ENCODE measurements at places on chromosomes 7 and 10.

DNA sequence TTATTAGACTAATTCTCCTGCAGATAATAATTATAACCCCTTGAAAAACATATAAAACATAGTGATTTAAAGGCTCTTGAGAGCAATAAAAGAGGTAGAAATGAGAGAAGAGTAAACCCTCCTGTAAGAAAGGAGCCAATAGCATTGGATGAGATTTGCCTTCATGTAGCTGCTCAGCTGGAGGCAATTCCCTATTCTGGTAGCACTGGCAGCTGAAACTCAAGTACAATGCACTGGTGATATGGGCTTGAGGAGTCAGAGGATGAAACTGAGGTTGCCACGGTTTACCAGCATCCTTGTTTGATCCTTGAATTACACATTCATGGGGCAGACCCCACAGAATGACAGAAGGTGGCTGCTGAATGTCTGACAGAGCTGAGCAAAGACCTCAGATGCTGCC lies 76.4 kb downstream of the CTTNBP2 start:
- no peak for DNase-seq

DNA sequence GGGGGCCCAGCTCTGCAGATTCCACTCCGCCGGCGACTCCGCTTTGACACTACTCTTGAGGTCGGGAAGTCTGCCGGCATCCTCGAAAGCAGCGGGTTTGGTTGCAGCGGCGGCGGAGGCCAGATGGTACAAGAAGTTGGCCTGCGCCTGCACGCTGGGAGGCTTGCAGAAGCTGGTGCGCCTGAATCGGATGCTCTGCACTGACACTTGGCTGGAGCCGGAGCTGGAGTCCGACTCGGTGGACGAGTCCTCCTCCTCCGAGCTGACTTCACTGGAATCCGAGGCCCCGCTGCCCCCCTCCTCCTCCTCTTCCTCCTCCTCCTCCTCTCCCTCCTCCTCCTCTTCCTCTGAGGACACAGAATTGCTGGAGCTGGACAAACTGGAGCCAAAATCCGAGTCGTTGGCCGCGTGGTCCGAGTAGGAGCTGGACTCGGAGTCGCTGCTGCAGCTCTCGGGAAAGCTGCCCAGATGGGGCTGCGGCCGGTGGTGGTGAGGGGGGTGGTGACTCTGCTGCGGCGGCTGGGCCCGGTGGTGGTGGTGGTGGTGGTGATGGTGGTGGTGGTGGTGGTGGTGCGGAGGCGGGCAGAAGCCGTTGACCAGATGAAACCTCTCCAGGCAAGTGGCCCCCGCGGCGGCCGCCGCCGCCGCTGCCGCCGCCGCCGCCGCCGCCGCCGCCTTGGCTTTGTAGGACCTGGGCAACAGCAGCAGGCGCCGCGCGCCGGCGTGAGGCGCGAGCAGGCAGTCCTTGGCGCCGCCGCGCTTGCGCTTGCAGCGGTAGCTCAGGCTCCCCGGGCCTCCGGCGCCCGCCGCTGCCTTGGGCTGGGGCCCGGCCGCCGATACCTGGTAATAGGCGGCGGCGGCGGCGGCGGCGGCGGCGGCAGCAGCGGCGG lies 9.0 kb downstream of the SKIDA1 start:
- peak; percentile 61 for DNase-seq

- DNase-seq = no peak
Observed at GRCh38 chr10:114167985-114168384, 6.0 kb downstream of the CCDC186 start.

GRCh38 chr7:27095897-27096767 lies at the start of gene HOXA1:
HOXA1 (minus strand) TSS chr7:27096000; CDS start chr7:27095912, 88 bp downstream.
- DNase-seq = peak; percentile 91

DNA sequence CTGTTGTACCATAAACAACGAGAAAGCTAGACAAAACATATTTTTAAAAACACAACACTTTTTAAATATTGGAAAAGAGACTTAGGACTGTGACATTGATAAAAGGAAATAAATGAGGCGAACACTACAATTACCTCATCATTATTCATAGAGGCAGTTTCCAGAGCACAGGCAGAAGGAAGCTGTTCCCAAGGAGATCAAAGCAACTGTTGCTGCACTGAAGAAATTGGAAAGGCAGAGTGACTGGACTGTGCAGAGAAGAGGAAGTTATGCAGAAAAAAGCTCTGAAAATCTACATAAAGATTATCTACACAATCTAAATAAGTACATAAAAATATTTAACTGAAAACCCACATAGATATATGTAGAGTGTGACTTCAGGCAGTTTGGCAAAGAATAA lies 32.8 kb downstream of the MYO3A start:
- no peak for DNase-seq

- DNase-seq = no peak
Observed at GRCh38 chr7:134075799-134076198, 51.3 kb upstream of the LRGUK start.

GRCh38 chr10:7944215-7944480 lies 110.3 kb upstream of the GATA3 start:
- no peak for DNase-seq

GRCh38 chr10:10460451-10460850 lies 557.2 kb upstream of the CELF2 start:
- DNase-seq = no peak

GRCh38 chr10:86298501-86299001 lies 68.0 kb downstream of the GRID1 start:
- DNase-seq = no peak

DNA sequence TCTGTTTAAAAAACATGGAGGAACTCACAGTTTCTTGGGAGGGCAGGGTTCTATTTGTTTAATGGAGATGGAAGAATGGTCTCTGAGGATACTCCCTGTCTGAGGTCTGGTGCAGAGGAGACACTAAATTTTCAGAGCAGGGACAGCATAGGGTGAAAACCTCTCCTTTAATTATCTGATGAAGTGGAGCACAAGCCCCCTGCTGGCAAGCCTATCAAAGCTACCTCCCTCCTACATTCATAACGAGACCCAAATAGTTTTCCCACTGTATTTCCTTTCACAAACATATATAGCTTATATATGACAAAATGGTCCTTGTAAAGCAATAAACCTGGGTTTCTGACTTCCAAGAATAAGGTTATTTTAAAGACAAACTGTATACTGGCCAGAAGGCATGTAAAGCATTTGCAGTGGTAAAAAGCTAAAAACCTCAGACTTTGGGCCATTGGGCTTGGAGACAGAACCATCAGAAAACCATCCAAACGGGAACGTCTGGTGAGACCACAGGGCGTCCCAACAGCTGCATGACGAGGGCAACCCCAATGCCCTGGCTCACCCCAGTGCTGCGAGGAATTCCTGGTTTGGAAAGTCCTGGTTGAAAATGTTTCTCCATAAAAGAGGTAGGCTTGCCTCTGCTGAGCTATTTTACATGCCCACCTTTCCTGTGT lies 201.3 kb downstream of the FANK1 start:
- DNase-seq = no peak

GRCh38 chr7:81111781-81112540 lies 193.1 kb upstream of the SEMA3C start:
- DNase-seq = no peak

- DNase-seq = no peak
Observed at GRCh38 chr7:13886356-13886755, 103.1 kb downstream of the ETV1 start.

DNA sequence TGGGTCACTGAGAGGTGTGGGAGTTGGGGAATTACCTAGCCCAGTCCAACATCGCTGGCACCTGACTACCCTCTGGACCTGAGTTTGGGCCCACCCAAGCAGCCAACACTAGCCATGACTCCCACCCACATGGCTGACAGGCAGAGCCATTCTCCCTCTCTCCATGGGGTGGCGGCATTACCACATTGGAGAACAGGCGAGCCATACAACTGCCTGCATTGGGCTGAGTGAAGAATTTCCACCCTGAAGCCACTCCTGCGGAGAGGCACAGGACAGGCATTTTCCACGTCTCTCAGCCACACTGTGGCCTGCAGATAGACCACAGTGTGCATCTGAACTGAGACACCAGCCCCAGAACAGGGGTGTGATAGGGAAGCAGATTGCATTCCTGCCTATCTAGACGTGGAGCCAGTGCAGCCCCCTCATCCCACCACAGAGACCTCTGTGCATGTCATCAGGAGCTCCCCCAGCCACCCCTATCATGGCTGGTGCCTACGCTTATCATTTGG lies 58.2 kb upstream of the ANTXRL start:
- DNase-seq = peak; percentile 73

GRCh38 chr10:119006451-119007210 lies 22.9 kb upstream of the NANOS1 start:
- no peak for DNase-seq

DNA sequence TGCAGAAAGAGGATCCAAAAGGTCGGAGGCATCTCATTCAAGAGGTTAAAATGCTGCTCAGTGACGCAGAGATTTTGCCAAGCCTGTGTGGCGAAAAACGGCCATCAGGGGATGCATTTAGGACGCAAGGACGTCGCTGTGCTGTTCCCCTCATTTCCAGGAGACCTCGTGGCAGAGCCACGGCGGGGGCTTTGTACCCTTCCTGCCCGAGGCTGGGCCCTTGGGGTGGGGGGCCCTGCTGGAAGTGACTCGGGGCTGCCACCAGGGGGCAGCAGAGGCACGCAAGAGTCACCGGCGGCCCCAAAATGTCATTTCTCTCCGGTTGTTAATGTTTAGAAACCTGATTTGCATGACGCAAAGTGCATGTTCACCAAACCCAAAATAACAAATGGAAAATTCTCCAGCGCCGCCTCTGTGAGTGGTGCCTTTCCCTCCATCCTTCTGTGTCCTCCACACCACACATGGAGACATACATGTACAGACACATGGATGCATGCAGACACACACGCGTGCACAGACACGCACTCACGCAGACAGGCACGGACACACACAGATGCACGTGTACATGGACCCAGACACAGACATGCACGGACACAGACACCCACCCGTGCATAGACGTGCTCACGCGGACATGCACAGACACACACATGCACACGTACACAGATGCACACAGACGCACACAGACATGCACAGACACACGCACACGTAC lies 51.0 kb upstream of the NKX6-2 start:
- peak; percentile 54 for DNase-seq

GRCh38 chr10:10279906-10280305 lies 737.8 kb upstream of the CELF2 start:
- DNase-seq = no peak

DNA sequence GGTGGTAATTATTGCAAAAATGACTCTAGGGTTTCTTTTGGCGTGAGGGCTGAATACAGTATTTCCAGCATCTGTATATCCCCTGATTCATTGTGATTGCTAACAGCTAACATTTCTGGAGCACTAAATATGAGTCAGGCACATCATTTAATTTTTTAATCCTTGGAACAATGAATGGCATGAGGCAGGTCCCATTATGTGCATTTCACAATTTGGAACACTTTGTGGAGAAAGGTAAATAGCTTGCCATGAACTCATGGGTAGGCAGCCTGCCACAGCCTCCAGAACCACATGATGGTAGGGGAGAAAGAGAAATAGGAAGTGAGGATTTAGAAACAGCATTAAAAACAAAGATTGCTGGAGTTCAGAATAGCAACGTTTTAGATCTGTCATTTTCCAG lies 1.7 kb downstream of the NPTX2 start:
- no peak for DNase-seq

GRCh38 chr10:6470894-6471618 lies 109.0 kb downstream of the PRKCQ start:
- no peak for DNase-seq

DNA sequence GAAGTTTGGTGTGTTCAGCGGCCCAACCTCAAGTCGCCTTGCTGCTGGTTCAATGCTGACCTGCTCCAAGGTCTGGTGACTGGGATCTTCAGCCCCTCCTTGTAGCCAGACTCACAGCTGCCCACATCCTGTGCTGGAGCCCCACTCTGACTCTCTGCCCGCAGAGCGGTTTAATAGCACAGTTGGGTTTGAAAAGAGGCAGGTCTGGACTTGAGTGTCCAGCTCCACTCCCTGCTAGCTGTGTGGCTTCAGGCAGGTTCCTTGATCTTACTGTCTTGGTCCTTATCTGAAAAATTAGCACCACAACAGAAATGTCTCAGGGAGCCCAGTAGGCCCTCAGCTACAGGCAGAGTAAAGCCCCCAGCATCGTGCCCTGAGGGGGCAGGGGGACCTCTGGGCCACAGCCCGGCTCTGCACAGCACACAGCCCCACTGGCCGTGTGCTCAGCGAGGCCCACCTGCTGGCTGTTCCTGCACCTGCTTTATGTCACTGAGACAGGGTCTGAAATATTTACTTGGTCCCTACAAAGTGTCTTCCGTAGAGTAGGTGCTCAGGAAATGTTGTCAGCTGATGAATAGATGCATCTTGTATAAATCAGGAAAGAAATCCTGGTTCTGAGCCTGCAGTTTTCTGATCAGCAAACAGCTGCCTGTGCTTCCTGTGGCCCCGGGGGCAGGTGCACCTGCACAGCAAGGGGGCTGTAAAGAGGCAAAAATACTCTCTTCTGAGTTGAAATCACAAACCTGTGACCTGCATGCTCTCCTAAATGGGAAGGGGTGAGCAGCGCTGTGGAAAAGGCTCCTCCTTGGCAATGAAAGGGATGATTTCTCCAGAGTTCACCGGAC lies 155.5 kb downstream of the SVIL start:
- no peak for DNase-seq

GRCh38 chr7:2812114-2812487 lies 32.0 kb downstream of the GNA12 start:
- no peak for DNase-seq

DNA sequence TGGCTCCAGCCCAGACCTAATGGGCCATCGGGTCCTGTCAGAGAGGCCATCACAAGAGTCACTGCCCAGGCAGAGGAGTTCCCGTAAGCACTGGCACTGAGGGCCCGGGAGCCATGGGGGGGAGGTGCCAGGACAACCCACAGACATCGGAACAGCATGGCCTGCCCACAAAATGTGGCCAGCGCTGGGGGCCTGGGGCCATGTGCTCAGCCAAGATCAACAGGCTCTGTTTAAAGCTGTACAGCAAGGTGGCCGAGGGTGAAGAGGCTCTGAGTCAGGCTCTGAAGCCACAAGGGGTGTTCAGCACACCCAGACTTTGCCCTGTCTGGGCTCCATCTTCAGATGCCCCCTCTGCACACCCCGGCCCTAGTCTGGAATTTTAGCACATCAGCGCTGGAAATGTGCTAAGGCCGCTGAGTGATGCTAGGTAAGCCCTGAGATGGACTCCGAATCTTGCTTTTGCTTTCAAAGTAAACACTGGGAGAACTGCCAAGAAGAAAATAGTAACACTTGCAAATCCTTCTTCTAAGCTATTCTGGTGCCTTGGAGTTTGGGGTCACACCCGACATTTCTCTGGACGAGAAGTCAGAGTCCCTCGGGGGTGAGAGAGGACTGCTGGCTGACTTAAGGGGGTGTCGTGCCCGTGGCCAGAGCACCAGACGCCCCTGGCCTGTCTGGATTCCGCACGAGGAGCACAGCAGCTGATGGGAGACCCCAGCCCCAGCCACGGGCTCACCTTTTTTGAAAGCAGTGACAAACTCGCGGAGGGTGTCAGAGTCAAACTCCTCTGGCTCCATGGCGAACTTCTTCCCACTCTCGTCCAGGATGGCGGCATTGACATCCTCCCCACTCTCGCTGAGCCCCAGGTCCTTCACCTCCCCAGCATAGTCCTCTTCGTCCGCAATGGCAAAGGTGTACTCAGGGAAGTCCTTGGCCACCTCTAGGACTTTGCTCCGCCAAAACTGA lies 23.6 kb downstream of the PDIA4 start:
- DNase-seq = no peak

- no peak for DNase-seq
Observed at GRCh38 chr7:24743471-24743870, 13.8 kb downstream of the GSDME start.
